ENCODE measurements at places on chromosomes 2 and 18. TPM values are rescaled to one million over a fixed set of nuclear protein-coding genes. Genes with fewer than 3 reads are reported as not detected.
A peak's percentile ranks its signal among the peaks of the same experiment; 100 is the strongest.

Gene CETN1
- not detected for total RNA-seq

Gene CROCC2
- total RNA-seq: 0.30 TPM

DNA sequence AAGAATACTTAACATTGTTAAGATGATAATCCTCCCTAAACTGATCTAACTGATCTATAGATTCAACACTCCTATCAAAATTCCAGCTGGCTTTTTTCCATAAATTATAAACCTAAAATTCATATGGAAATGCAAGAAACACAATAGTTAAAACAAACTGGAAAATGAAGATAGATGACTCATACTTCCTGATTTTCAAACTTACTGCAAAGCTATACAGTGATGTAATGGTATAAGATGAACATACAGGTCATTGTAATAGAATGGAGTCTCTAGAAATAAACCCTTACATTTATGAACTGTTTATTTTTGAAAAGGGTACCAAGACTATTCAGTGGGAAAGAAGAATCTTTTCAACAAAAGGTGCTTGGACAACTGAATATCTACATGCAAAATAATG, 32.3 kb downstream of the UBXN4 start:
- no peak for DNase-seq

GRCh38 chr2:74199275-74199701, 873 bp downstream of the MTHFD2 start:
- peak; percentile 65 for DNase-seq

DNA sequence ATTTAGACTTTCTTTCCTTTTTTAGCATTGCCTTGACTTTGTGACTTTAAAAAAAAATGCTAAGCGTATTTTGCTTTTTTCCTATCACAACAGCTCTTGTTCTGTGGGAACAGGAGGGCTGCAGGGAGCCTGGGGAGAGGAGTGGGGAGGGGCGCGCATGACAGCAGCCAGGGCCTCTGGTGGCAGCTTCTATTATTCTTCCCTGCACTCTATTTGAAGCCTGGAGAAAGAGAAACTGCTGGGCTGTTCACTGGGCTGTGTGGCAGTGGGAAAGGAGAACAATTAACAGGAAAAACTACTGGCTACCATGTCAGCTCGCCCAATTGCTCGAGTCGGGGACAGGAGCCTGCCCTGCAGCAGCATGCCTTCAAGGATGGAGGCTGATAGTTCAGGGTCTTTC, 119.0 kb upstream of the ZBTB14 start:
- no peak for DNase-seq

DNA sequence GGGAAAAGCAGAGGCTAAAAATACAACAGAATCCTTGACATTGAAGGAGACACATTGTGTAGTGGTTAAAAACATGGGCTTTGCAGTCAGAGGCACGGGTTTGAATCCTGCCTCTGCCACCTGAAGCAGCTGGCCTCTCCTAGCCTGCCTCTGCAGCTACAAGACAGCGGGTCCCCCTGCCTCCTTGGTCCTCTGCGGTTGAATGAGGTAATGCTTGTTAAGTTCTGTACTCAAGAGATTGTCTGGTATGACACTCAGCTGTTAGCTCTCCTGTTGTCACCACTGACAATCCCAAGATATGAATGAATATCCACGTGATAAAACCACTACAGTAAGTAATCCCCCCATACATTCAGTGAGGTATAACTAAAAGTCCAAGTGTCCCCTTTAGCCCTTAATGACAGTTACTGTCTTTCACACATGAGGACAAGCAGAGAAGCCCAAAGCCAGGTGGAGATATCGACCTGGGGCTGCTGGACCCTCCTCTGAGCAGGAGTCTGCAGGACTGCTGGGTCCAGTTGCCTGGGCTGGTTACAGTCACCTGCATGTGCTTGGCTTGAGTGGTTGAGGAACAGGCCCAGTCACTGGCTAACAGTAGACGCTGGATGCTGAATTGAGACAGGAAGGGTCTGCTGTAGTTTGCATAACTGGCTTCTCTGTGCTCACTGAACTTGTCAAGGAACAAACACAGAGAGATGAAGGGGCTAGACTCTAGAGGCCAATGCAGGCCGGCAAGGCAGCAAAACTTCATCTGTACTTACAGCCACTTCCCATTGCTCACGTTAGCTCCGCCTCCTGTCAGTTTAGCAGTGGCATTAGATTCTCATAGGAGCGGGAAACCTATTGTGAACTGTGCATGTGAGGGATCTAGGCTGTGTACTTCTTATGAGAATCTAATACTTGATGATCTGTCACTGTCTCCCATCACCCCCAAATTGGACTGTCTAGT, 85.5 kb downstream of the TGFA start:
- no peak for DNase-seq

GRCh38 chr2:25335971-25336370, 5.8 kb downstream of the DNMT3A start:
- no peak for DNase-seq

Measured in skin of body (tissue), 3 donors.